Cardiac muscle cell (in vitro differentiated cells and primary cell): ENCODE measurements at places on chromosomes 16 and 17. TPM values are rescaled to one million over a fixed set of nuclear protein-coding genes. Genes with fewer than 3 reads are reported as not detected.
A peak's percentile ranks its signal among the peaks of the same experiment; 100 is the strongest.

GRCh38 chr17:33137426-33137825, 145.8 kb downstream of the SPACA3 start:
- no peak for DNase-seq
- H3K27me3 ChIP-seq: peaks cover 6% of the 10 kb centered on the region
- H3K4me1 ChIP-seq: no peaks in the 10 kb centered on the region
- H3K36me3 ChIP-seq: no peaks in the 10 kb centered on the region

GRCh38 chr17:29713626-29714025, 90.9 kb upstream of the CORO6 start:
- H3K27me3 ChIP-seq: no peaks in the 10 kb centered on the region
- no peak for DNase-seq
- H3K4me1 ChIP-seq: peaks cover 6% of the 10 kb centered on the region
- H3K27ac ChIP-seq: no peak overlapping the region
- H3K36me3 ChIP-seq: no peaks in the 10 kb centered on the region

DNA sequence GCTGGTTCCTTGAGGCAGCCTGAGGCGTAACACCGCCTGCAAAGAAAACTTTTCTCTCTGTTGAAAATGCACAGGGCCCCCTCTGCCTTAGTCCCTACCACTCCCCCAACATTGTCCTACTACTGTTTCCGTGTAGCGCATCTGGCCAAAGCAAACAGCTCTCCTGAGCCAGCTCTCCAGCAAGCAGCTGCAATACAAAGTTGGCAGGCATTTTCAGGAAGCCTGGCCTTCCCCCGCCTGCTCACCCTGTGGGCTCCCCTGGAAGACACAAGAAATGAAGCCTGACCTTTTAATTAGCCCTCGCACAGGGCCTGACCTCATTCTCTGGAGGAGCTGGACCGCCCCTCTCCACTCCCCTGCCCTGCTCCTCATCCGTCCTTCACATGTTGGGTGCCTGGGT, 66.7 kb downstream of the SOX9 start:
- no peaks in the 10 kb centered on the region for H3K27me3 ChIP-seq
- H3K4me3 ChIP-seq: no peak overlapping the region
- no peak overlapping the region for H3K27ac ChIP-seq
- no peaks in the 10 kb centered on the region for H3K4me1 ChIP-seq
- peak; percentile 85 for DNase-seq

DNA sequence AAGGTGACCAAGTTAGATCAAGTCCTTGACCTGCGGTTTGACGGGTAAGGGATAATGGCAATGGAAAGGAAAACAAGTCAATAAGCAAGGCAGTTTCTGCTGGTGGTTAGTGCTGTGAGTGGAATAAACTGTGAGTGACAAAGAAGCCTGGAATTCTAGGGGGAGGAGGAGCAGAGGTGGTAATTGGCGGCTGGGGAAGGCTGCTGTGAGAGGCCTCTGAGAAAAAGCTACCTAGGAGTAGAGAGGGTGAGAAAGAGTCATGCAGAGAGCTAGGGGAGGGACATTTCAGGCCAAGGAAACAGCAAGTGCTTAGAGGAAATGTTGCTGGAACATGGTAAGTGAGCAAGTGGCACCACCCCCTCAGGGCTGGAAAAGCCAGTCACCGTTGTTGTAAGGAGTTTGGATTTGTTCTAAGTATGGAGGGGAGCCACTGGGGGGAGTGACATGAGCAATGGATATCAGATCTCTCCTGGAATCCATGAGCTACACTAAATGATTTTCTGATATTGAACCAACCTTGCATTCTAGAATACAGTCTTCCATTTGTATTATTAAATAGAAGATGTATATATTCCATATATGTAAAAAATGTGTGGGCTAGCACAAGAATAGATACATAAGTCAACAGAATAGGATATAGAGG, 6.7 kb downstream of the NLRC3 start:
- no peak overlapping the region for H3K4me3 ChIP-seq
- peak overlapping the region; percentile 19 for H3K27ac ChIP-seq
- H3K27me3 ChIP-seq: no peaks in the 10 kb centered on the region
- DNase-seq: no peak
- H3K36me3 ChIP-seq: no peaks in the 10 kb centered on the region

GRCh38 chr16:64339052-64339770, 782.7 kb downstream of the CDH11 start:
- H3K4me1 ChIP-seq: no peaks in the 10 kb centered on the region
- DNase-seq: peak; percentile 24
- H3K4me3 ChIP-seq: no peak overlapping the region
- H3K27ac ChIP-seq: no peak overlapping the region

GRCh38 chr17:4485676-4486646, 12.7 kb upstream of the SPNS2 start:
- H3K4me3 ChIP-seq: no peak overlapping the region
- no peaks in the 10 kb centered on the region for H3K4me1 ChIP-seq
- H3K27me3 ChIP-seq: no peaks in the 10 kb centered on the region
- H3K36me3 ChIP-seq: no peaks in the 10 kb centered on the region
- DNase-seq: no peak

- H3K36me3 ChIP-seq: no peaks in the 10 kb centered on the region
- H3K27me3 ChIP-seq: no peaks in the 10 kb centered on the region
- peak overlapping the region; percentile 96 for H3K27ac ChIP-seq
- peak; percentile 48 for DNase-seq
- peak overlapping the region; percentile 96 for H3K4me3 ChIP-seq
Observed at GRCh38 chr17:48997827-48998586, 822 bp downstream of the IGF2BP1 start.

- H3K36me3 ChIP-seq: no peaks in the 10 kb centered on the region
- H3K4me3 ChIP-seq: no peak within 1 kb of the TSS
- no peak within 1 kb of the TSS for H3K27ac ChIP-seq
- no peaks in the 10 kb centered on the region for H3K27me3 ChIP-seq
- DNase-seq: no peak
Observed at GRCh38 chr17:78130437-78131101, at the start of gene TMC8. Gene TMC8, plus strand, starts transcription at chr17:78130771. Its CDS starts 818 bp downstream, at chr17:78131589.

- H3K27me3 ChIP-seq: no peaks in the 10 kb centered on the region
Observed at GRCh38 chr16:49679095-49679494, 176.8 kb downstream of the ZNF423 start.

GRCh38 chr17:57401556-57402488, 145.5 kb downstream of the MSI2 start:
- no peak overlapping the region for H3K4me3 ChIP-seq
- peaks cover 45% of the 10 kb centered on the region for H3K4me1 ChIP-seq
- peak overlapping the region; percentile 74 for H3K27ac ChIP-seq
- peak; percentile 17 for DNase-seq

DNA sequence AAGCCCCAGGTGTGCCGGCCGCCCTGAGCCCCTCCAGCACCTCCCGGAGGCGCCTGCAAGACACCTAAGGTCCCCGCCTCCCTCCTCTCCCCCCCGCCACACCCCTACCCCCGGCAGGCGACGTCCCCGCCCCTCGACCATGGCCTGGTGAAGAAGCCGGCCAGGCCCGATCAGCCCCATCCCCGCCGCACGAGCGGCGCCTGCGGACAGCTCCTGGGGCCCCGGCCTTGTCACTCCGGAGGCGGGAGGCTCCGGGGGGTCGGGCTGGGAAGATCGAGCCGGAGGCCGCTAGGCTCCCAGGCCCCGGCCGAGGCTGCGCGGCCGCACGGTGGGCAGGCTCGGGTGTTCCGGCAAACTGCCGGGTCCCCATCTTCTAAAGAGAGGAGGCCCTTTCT, 405 bp upstream of the ACE start:
- peaks cover 11% of the 10 kb centered on the region for H3K27me3 ChIP-seq
- no peak overlapping the region for H3K27ac ChIP-seq
- H3K36me3 ChIP-seq: no peaks in the 10 kb centered on the region

DNA sequence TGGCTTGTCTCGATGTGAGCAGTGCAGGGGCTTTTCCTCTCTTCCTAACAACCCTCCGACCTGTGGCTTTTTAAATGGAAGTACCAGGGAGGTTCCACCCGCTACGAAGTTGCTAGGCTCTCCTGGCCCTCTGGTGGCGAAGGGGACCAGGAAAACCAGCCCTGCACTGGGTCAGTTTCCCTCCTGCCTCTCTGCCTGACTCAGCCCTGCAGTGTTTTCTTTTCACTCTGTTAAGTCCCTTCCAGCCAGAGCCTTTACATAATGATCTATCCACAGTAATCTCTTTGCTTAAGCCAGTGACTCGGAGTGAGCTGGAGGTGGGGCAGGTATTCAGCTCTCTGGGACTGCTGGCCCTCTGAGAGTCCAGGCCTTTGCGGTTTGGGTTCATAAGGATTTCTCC, 331.3 kb upstream of the EEF2KMT start:
- H3K27me3 ChIP-seq: peaks cover 2% of the 10 kb centered on the region
- no peaks in the 10 kb centered on the region for H3K4me1 ChIP-seq
- H3K27ac ChIP-seq: no peak overlapping the region
- no peak overlapping the region for H3K4me3 ChIP-seq
- DNase-seq: peak; percentile 2
- H3K36me3 ChIP-seq: no peaks in the 10 kb centered on the region

DNA sequence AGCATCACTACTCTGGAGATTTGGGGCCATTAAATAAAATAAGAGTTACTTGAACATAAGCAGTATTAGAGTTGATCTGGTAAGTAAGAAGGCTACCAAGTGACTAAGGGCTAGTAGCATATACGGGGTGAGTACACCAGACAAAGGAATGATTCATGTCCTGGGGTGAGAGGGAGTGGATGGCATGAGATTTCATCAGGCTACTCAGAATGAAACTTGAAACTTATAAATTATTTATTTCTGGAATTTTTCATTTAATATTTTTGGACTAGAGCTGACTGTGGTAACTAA, 2.3 kb downstream of the SLFN5 start:
- no peak for DNase-seq
- no peak overlapping the region for H3K4me3 ChIP-seq
- peaks cover 18% of the 10 kb centered on the region for H3K4me1 ChIP-seq
- H3K36me3 ChIP-seq: no peaks in the 10 kb centered on the region
- H3K27ac ChIP-seq: no peak overlapping the region

GRCh38 chr17:27315796-27316465, 22.0 kb downstream of the WSB1 start:
- H3K4me1 ChIP-seq: peaks cover 12% of the 10 kb centered on the region
- H3K4me3 ChIP-seq: no peak overlapping the region
- peaks cover 59% of the 10 kb centered on the region for H3K36me3 ChIP-seq
- H3K27me3 ChIP-seq: no peaks in the 10 kb centered on the region
- peak overlapping the region; percentile 98 for H3K27ac ChIP-seq

GRCh38 chr16:84421081-84421937, 53.0 kb downstream of the ATP2C2 start:
- no peaks in the 10 kb centered on the region for H3K4me1 ChIP-seq
- no peaks in the 10 kb centered on the region for H3K36me3 ChIP-seq
- no peaks in the 10 kb centered on the region for H3K27me3 ChIP-seq
- no peak overlapping the region for H3K27ac ChIP-seq
- H3K4me3 ChIP-seq: no peak overlapping the region
- no peak for DNase-seq

- no peak overlapping the region for H3K4me3 ChIP-seq
- DNase-seq: no peak
- no peaks in the 10 kb centered on the region for H3K4me1 ChIP-seq
- H3K36me3 ChIP-seq: no peaks in the 10 kb centered on the region
Observed at GRCh38 chr17:38587203-38587602, 18.5 kb downstream of the SRCIN1 start.

GRCh38 chr17:55717432-55717831, 5.2 kb downstream of the TMEM100 start:
- H3K4me1 ChIP-seq: peaks cover 17% of the 10 kb centered on the region
- H3K27me3 ChIP-seq: no peaks in the 10 kb centered on the region
- H3K4me3 ChIP-seq: no peak overlapping the region
- no peak overlapping the region for H3K27ac ChIP-seq
- H3K36me3 ChIP-seq: no peaks in the 10 kb centered on the region

DNA sequence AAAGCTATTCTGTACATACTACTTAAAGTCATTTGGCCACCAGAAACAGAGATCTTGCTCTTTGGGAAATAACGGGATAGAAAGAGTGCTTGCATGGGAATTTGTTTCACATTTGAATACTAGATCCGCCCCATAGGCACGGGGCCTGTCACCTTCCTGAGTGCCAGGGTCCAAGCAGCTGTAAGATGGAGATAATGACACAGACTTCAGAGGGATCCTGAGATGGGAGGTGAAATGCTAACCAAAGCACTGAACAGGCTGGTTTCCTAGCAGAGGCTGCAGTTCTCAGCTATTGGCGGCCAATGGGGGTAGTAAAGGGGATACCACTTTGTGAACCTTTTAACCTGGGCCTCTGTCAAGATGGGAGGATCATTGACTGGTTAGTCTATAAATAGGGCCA, 225.4 kb downstream of the IRF8 start:
- no peak for DNase-seq
- H3K4me1 ChIP-seq: no peaks in the 10 kb centered on the region
- H3K27me3 ChIP-seq: peaks cover 5% of the 10 kb centered on the region
- H3K4me3 ChIP-seq: no peak overlapping the region

DNA sequence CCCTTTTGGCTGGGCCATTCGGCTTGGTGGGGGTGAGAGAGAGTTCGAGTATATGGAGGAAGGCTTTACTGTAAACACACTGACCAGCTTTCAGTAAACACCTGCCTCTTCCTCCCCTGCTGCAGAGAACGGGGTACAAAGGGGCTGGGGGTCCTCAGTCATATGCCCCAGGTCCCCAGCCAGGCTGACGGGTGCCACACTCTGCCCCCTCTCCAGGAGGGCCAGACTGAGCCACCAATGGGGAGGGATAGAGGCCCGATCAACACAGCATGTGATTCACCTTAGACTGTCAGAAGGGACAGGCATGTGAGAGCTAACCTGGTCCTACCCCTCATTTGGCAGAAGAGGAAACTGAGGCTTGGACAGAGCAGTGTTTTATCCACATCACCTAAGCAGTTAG, 13.0 kb downstream of the NHERF1 start:
- H3K27ac ChIP-seq: peak overlapping the region; percentile 72
- H3K27me3 ChIP-seq: no peaks in the 10 kb centered on the region
- H3K36me3 ChIP-seq: no peaks in the 10 kb centered on the region
- peaks cover 60% of the 10 kb centered on the region for H3K4me1 ChIP-seq
- no peak overlapping the region for H3K4me3 ChIP-seq
- no peak for DNase-seq

GRCh38 chr16:11610580-11610979, 23.9 kb upstream of the LITAF start:
- no peak overlapping the region for H3K27ac ChIP-seq
- H3K4me3 ChIP-seq: no peak overlapping the region
- H3K27me3 ChIP-seq: no peaks in the 10 kb centered on the region
- H3K36me3 ChIP-seq: no peaks in the 10 kb centered on the region
- no peak for DNase-seq

GRCh38 chr17:20920095-20920814, 122.6 kb downstream of the USP22 start:
- no peaks in the 10 kb centered on the region for H3K27me3 ChIP-seq
- no peaks in the 10 kb centered on the region for H3K4me1 ChIP-seq
- no peak for DNase-seq
- no peak overlapping the region for H3K27ac ChIP-seq
- H3K4me3 ChIP-seq: no peak overlapping the region
- no peaks in the 10 kb centered on the region for H3K36me3 ChIP-seq

GRCh38 chr16:14569213-14569612, 60.8 kb downstream of the PARN start:
- H3K27ac ChIP-seq: no peak overlapping the region
- no peaks in the 10 kb centered on the region for H3K27me3 ChIP-seq
- DNase-seq: no peak
- no peak overlapping the region for H3K4me3 ChIP-seq

TNFRSF17 gene
- polyA plus RNA-seq: 0.55 TPM in 1 of 2 replicates, not detected in the other

TMUB2 gene
- polyA plus RNA-seq: 40.5 and 50.7 TPM in 2 replicates

RAMP2 gene
- polyA plus RNA-seq: 20.6 and 28.0 TPM in 2 replicates

HOXB7 gene
- polyA plus RNA-seq: 0.81 TPM in 1 of 2 replicates, not detected in the other

P2RX5 gene
- polyA plus RNA-seq: 0.46 TPM in 1 of 2 replicates, not detected in the other

CAVIN1 gene
- polyA plus RNA-seq: 40.0 and 61.3 TPM in 2 replicates

TP53TG3F gene
- not detected in 2 replicates for polyA plus RNA-seq

KRTAP4-1 gene
- not detected in 2 replicates for polyA plus RNA-seq

NUP93 gene
- 127 and 157 TPM in 2 replicates for polyA plus RNA-seq

KCNJ2 gene
- 0.14 TPM in 1 of 2 replicates, not detected in the other for polyA plus RNA-seq

MAP2K3 gene
- polyA plus RNA-seq: 42.5 and 52.1 TPM in 2 replicates

DNAAF1 gene
- polyA plus RNA-seq: 0.82 and 1.1 TPM in 2 replicates

FAM20A gene
- 11.5 and 15.6 TPM in 2 replicates for polyA plus RNA-seq

ATP6V0C gene
- 184 and 281 TPM in 2 replicates for polyA plus RNA-seq

ST6GALNAC1 gene
- polyA plus RNA-seq: not detected in 2 replicates

FOXJ1 gene
- 0.18 TPM in 1 of 2 replicates, not detected in the other for polyA plus RNA-seq

CLDN6 gene
- 244 and 344 TPM in 2 replicates for polyA plus RNA-seq

MAP3K3 gene
- 26.5 and 31.9 TPM in 2 replicates for polyA plus RNA-seq

UBE2Z gene
- 61.7 and 64.2 TPM in 2 replicates for polyA plus RNA-seq
